ENCODE measurements at places on chromosomes 5 and 9. TPM values are rescaled to one million over a fixed set of nuclear protein-coding genes. Genes with fewer than 3 reads are reported as not detected.
A peak's percentile ranks its signal among the peaks of the same experiment; 100 is the strongest.

- no peak for DNase-seq
Observed at GRCh38 chr9:111969061-111969460, 72.4 kb downstream of the UGCG start.

- no peak for DNase-seq
Observed at GRCh38 chr9:83355024-83355444, 183.2 kb downstream of the FRMD3 start.

- DNase-seq = no peak
Observed at GRCh38 chr5:115338851-115339250, 42.4 kb upstream of the CCDC112 start.

- DNase-seq = peak; percentile 87
Observed at GRCh38 chr9:37913480-37914153, 9.7 kb upstream of the SLC25A51 start.

DNA sequence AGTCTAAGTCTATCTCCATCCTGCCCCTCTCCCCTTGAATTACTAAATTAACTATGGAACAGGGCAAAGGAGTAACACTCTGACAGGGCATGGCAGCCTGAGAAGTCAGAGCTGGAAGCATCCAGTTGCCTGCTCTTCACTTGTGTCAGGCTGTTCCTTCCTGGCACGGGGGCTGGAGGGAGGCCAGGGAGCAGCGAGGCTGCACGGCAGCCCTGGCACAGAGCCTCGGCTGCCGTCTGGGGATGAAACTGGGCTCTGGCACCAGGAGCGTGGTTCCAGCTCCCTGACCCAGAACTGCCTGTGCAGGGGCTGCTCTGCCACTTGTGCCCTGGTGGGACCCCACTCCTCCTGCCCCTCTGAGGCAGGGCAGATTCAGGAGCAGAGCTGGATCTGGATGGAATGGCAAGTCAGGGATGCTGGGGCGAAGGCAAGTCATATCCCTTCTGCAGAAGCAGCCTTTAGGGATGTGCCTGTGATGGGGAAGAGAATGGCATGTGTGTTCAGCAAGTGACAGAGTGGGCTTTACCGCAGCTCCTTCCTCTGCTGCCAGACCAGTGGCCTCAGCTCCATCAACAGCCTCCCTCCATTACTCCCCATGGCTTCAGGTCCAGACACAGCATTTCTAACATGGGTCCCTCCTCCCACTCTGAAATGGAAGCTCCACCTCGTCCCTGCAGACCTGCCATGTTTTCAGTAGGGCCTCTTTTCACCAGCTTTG lies 42.2 kb upstream of the PDE8B start:
- DNase-seq = no peak

GRCh38 chr9:14313378-14313940 lies 482 bp downstream of the NFIB start:
- DNase-seq = no peak

DNA sequence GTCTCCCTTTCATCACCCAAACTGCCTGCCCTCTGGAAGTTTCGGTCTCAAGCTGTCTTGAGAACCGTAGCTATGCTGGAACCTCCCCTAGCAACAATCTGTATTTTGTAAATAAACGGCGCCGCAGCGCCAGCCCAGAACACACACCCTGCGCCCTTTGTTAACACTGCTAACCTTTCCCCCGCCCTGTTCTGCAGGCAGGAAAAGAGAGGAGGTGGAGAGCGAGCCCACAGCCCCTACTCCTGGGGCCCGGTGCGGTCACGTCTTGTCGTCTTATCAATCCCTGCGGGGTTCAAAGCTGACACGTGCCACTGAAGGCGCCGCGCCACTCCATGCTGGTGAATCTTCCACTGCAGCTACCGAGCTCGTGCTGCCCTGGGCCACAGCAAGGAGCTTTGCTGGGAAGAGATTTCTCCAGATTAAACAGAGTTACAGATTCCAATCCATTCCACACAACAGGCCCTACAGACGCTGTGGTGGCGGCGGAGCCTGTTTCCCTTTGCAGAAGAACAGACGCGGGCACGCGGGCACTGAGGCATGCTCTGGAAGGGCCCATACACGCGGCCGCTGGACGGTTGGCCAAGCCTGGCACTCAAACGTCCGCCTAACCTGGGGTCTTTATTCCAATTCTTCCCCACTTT lies 25.3 kb downstream of the ZDHHC11B start:
- no peak for DNase-seq

DNA sequence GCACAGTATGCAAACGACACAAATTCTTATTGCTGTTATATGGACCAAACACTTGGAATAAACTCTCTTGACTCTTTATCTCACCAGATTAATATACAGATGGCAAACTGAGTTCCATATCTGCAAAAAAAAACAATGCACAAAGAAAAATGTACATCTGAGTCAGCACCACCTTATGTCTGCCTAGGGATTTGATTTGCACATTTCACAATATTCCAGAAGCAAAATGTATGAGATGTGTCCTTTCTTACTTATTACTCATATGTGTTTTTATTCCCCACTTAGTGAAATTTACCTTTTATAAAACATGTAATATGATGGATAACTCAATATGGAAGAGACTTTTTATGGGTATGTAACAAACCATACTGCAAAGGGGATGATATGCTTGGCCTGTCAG lies 236.9 kb downstream of the GLIS3 start:
- DNase-seq = no peak

DNA sequence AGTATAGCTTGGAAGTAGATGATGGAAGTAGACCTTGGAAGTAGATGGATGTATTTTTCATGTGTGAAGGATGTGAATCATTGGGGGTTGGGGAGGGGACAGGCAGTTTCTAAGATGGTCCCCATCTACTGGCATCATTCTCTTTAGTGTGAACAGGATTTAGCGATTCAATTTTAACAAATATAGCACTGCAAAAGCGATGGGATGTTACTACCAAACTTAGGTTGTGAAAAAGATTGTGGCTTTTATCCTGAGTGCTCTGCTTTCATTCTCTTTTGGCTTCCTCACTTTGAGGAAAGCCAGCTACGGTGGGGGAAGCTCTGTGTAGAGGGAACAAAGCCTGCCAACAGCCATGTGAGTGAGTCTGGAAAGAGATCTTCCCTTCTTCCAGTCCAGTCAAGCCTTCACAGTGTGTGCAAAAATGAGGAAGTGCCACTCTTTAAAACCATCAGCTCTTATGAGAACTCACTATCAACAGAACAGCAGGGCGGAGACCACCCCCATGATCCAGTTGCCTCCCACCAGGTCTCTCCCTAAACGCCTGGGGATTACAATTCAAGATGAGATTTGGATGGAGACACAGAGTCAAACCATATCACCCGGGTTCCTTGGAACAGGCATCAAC lies 441.4 kb downstream of the SH3GL2 start:
- DNase-seq = no peak

DNA sequence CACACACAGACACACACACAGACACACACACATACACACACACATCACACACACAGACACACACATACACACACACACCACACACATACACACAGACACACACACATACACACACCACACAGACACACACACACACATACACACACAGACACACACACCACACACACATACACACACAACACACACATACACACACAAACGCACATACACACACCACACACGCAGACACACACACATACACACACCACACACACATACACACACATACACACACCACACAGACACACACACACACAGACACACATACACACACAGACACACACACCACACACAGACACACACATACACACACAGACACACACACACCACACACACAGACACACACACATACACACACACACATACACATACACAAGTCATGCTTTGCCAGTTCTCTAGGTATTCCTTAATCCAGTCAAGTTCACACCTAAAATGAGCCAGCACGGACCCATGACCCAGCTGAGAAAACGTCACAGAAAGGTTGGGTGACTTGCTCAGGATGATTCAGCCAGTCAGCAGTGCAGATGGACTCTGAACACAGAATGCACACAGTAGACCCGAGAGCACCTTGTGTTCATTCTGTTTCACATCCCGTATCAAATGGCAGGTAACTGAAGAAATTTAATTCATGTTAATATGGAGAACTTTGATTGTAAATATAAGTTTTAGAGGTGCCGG lies 746.4 kb downstream of the MTRR start:
- no peak for DNase-seq

GRCh38 chr5:68225188-68225910 lies 9.8 kb downstream of the PIK3R1 start:
- DNase-seq = no peak

DNA sequence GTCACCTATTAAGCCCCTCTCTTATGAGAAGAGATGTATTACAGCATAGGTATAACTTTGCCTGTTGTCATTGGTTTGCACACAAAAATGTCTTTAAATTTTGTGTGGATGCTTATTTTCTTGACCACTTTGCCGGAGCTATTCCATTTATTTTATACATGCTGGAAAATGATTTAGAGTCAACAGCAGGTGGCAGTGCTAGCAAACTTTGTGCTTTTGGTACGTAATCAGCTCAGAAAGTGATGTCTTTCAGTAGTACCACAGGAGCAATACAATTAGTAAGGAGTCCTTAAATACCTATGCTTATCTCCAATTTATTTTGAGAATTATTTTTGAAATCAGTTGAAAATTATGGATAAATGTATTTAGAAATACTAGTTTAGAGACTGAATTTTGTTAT lies 19.8 kb upstream of the NUDT12 start:
- DNase-seq = peak; percentile 15

DNA sequence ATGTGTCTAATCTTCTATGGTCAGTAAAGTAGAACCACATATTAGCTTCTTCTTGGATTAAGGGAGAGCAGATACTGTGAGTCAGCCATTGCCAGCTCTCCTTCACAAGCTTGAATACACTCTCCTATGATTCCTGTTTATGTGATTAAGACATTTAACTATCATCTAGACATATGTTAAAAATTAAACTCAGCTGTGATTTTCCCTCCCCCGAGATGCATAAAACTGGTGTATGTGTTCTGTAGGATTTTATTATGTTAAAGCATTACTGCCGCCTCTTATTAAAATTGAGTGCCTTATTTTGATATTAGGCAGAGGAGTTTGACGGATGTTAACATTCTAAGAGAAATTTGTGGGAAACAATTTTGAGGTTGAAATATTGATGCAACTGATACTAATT lies 114.6 kb downstream of the ACTBL2 start:
- no peak for DNase-seq

DNA sequence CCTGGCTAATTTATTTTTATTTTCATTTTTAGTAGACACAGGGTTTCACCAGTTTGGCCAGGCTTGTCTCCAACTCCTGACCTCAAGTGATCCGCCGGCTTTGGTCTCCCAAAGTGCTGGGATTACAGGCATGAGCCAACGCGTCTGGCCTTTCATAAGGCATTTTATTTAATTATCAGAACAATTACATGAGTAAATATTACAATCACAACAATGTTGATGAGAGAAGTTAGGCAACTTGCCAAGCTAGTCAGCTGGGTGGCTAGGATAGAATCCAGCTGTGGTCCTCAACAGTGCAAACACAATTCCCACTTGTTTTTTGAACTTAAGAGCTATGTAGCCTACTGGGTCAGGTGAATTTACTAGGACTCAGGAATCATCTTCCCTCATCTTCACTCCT lies 22.0 kb downstream of the C9orf57 start:
- DNase-seq = no peak

DNA sequence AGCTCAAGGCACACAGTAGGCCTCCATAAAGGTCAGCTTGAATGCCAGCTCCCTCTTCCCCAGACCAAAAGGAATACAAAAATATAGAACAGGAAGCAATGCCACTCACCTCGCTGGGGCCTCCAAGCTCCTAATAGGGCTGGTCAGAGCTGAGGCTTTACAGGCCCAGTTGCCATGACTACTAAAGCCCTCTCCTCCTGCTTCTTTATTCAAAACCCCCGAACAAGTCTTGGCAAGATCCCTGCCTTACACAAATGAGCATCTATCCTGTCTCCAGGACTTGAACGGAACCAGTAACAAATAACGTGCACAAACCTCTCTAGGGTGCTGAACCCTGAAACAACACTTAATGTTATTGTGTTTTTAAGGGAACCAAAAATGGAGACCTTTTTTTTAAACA lies 136.3 kb downstream of the SIL1 start:
- DNase-seq = no peak

GRCh38 chr9:109652112-109652511 lies 127.9 kb upstream of the PALM2AKAP2 start:
- DNase-seq = no peak

GRCh38 chr5:172380987-172381643 lies 73.2 kb downstream of the SH3PXD2B start:
- no peak for DNase-seq

DNA sequence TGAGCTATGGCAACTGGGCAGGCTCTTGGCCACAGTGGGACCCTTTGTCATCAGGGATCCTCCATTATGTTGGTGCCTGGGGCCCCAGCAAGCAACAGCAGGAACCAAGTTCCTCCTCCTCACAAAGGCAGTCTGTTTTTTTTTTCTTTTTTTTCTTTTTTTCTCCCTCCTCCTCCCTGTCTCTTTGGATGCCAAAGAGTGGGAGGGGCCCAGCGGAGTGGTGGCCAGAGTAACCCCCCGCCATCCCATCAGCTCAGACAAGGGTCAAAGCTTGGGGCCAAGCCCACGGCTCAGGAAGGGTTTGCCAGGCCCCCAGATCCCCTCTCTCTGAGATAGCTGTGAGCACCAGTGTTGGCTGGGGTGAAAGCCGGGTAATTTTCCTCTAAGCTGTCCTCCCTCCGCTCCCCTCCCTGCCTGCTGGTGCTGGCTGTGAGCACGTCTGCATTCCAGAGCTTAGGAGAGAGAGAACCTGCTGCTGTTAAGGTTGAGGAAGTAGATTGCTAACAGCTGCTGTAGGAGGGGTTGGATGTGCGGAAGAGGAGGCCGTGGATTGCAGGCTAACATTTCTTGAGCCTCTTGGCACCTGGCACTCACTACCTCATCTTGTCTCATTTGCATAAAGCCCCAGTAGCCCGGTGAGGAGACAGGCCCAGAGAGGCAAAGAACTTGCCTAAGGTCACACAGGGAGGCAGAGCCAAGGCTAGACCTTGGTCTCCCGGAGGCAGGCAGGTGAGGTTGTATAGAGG lies 21.2 kb downstream of the GSN start:
- no peak for DNase-seq

GRCh38 chr9:78325343-78325742 lies 28.4 kb downstream of the PSAT1 start:
- DNase-seq = peak; percentile 19

DNA sequence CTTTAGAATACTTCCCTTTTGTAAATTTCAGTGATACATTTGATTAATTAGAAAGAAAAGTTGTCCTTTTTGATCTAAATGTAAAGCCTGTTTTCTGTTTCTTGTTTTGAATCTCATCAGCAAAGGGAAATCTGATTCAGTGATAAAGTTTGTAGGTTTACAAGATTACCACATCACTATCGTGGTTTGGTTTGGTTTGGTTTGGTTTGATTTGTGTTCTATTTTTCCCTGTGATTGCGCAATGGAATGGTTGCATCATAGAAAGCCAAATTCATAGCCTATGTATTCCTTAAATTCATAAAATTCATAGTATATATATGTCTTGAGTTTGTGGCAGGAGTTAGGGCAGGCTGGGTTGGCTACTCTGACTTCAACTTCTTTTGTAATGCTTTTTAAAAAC lies 15.2 kb downstream of the SRFBP1 start:
- DNase-seq = no peak

GARNL3 gene
- 2.2 TPM for total RNA-seq

CAAP1 gene
- total RNA-seq = 28.2 TPM

RANBP3L gene
- 0.14 TPM for total RNA-seq

PCSK1 gene
- total RNA-seq = 0.09 TPM

TMEM232 gene
- total RNA-seq = 2.0 TPM

C5orf52 gene
- not detected for total RNA-seq
